ENCODE measurements at places on chromosomes 2 and 18.

DNA sequence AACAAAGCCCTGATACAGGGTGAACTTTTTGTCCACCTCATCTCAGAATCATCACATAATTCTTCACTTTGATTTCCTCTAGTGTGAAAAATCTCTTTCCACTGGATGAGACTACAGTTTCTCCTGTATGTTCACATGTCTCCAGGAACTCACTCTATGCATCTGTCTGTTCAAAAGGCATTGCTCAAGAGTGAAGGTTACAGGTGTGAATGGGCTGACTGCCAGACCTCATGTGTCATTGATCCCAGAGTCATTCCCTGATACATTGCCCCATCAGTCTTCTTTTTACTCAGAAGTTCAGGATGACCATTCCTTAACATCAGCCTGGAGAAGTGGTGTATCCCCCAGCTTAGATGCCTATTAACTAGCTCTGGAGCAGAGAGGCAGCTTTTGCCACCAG lies 4.4 kb upstream of the DSC3 start:
- no peak for DNase-seq

DNA sequence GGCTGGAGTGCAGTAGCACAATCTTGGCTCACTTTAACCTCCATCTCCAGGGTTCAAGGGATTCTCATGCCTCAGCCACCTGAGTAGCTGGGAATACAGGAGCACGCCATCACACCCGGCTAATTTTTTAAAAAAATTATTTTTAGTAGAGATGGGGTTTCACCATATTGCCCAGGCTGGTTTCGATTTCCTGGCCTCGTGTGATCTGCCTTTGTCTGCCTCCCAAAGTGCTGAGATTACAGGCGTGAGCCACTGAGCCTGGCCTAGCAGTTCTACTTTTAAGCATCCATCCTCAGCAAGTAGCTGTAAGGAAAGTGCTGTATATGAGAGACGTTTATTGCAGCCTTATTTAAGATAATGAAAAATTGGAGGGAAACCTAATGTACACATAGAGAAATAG lies 79.7 kb downstream of the ZDBF2 start:
- no peak for DNase-seq

- DNase-seq: no peak
These were observed 15.2 kb downstream of the LRATD1 start for GRCh38 chr2:14647714-14648113.

DNA sequence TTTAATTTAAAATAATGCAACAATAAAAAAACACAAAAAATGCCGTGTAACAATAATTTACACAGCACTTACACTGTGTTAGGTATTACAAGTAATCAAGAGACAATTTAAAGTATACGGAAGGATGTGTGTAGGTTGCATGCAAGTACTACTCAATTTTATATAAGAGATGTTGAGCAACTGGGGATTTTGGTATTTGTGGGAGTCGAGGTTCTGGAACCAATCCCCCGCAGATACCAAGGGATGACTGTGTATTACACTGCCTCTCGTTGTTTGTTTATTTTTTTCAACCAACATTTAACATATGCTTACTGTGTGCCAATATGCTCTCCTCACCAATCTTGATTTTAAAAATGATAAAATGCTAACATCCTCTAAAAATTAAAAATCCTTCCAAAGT lies 24.8 kb downstream of the MAP3K2 start:
- no peak for DNase-seq

DNA sequence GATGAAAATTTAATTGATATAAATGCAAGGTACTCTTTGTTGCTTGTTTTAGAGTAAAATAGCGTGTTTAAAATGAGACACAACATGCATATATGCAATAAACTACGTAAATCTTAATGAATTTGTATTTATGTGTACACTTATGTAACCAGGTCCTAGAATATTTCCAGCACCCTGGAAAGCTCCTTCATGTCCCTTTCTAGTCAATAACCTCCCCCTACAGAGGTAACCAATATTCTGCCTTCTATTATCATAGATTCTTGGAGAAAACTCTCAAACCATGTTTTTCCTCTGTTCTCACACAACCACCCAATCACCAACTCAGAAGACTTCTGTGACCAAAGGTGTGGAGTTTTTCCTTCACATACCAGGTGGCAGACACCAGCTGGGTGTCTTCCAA lies 79.6 kb upstream of the THUMPD2 start:
- no peak for DNase-seq

GRCh38 chr2:141062443-141062842 lies 1068.4 kb downstream of the LRP1B start:
- no peak for DNase-seq

DNA sequence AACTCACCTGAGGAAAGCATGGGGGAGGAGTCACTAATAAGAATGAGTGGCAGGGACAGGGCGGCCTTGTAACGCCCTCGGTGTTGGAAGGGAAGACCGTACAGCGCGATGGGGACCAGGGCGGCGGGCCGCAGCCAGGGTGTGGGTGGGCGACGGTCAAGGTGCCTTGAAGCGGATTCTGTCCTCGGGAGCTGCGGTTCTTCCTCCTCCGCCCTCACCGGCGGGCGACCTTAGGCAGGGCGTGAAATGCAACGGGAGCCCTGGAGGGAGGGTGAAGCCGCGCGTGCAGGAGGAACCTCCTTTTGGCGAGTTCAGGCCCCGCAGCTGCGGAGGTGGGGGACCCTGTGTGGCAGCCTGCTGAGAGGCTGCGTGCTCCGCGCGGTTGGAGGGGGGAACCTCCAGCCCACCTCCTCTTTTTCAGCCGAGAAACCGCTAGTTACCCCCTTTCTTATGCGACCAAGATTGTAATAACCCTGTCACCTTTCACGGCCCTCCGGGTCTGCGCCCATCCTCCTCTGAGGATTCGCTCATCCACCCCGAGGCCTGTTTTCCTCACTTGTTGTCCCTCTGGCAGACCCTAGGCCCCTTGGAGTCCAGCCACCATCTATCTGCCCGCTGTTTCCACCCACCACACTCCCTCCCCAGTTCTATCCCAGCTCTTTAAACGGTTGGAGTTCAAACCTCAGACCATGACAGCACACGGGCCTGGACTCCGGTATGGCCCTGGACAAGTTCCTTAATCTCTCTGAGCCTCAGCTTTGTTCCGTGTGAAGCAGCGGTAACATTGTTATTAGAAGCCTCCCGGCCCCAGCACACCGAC lies 823 bp upstream of the RNU2-63P start:
- no peak for DNase-seq

DNA sequence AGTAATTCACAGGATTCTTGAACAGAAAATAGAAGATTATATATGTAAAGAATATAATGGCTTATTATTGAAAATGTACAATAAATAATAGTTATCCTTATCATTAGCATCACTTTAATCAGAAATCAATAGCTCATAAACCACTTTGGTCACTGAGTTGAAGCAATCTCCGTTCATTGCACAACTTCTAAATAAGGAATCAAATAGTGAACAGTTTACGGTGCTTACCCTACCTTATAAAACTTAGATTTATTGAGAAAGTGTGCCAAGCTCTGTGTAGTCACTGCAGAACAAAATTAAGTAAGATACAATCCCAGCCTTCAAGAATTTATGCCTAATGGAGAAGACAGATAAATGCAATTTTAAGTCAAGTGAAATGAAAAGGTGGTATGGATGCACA lies 6.7 kb downstream of the VSNL1 start:
- no peak for DNase-seq

DNA sequence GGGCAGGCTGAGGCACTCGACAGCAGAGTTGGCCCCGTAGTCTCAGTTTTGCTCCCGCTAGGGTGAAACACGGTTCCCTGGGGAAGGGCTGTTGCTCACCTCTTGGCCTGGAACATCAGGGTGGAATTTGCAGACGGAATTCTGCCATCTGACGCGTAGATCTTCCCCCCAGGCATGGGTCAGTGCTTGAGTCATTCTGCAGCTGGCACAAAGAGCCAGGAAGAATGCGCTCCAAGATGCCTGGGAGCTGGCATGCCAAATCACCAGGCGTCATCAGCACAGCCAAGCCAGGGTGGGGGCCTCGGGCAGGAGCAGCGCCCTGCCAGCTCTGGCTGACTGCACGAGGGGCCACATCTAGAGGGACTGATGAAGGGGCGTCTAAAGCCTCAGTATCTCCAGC lies 42.7 kb downstream of the ODC1 start:
- DNase-seq: no peak

DNA sequence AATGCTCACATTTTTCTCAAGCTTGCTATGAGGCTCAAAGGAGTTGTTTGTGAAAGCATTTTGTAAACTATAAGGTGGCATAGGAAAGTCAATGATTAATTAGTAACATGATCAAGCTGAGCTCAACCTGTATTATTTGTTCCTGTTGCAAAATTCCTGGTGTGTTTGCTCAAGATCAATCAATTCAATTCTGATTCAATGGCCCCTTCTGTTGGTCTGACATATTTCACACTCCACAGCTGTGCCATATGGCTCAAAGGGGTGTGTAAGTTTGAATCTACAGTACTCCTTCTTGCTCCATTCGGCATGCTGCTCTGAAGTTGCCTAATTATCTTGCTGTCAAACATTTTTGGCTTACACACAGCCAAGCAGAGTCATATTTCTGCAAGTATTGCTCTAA lies 341.6 kb upstream of the LRP1B start:
- DNase-seq: no peak

- DNase-seq: no peak
These were observed 34.9 kb downstream of the CABLES1 start for GRCh38 chr18:23170137-23170536.

DNA sequence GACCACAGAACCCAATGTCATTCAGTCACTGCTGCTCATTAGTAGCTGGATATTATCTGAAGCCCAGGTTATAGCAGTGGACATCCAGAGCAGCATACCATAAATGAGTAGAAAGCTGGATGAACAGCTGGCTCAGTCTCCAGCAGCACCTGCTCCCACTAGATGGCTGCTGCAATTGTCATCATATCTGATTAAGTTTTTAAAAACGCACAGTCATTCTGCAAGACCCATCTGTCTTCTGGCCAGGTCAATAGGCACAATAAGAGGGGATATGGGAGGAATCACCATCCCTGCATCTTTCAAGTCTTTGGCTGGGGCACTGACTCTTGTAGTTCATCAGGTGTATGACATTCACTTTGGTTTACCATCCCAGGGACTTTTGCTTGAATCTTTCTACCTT lies 55.1 kb upstream of the XDH start:
- no peak for DNase-seq

- no peak for DNase-seq
These were observed 58.9 kb downstream of the FAM168B start for GRCh38 chr2:131034122-131035051.

- peak; percentile 8 for DNase-seq
These were observed 53.0 kb upstream of the ALPP start for GRCh38 chr2:232325324-232326273.

GRCh38 chr2:195408196-195408595 lies 248.8 kb upstream of the SLC39A10 start:
- DNase-seq: no peak
